Stimulated activated CD4-positive, alpha-beta T cell treated with anti-CD3 and anti-CD28 coated beads, Interleukin-15, amount 100 ng/mL, for 1 hour (primary cell): ENCODE measurements at places on chromosomes 7 and 10.

GRCh38 chr7:7237978-7238267, 55.6 kb downstream of the C1GALT1 start:
- no peak for DNase-seq

DNA sequence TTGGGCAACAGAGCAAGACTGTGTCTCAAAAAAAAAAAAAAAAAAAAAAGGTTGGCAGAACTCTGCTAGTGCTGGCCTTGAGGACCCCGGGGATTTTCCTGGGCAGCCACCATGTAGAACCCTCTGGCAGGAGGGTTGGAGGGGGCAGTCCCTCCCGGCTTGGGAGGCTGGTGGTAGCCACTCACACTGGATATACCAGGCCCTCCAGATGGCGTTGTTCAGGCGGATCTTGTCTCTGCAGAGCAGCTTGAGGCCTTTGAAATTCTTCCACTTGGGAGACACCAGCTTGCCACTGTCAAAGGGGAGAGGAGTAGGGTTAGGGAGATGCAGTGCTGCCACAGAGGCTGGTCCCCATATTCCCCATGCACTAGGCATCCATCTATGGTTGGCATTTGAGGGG, 8.4 kb downstream of the MLXIPL start:
- DNase-seq = no peak

DNA sequence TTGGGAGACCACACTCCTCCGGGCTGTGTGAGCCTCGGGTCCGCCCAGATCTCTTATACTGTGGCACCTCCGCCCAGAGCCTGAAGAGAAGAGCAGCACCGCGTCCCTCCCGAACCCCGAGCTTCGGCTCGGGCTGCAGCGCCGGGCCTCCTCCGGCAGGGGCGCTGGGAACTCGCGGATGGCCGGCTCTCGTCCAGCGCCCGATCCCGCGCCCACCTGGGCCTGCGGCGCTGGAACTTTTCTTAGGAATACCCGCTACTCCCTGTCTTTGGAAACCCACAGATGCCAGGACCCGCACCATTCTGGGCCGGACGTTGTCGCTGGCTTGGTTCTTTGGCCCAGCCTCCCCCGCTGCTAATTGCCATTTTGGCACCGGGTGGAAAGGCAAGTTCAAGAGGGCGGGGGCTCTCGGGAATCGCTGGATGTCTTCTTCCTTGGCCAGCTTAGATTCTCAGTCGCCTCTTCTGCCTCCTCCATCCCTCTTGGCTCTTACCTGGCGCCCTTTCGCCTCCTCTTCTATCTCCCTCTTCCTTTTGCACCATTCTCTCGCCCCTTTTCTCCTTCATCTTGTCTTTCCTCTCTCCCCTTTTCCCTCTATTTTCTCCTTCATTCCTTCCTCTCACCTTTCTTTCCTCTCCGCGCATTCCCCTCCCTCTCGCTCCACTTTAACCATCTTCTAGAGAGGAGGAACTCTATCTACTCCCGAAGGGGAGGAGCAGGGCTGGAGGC, 2.1 kb upstream of the SORCS3 start:
- no peak for DNase-seq

DNA sequence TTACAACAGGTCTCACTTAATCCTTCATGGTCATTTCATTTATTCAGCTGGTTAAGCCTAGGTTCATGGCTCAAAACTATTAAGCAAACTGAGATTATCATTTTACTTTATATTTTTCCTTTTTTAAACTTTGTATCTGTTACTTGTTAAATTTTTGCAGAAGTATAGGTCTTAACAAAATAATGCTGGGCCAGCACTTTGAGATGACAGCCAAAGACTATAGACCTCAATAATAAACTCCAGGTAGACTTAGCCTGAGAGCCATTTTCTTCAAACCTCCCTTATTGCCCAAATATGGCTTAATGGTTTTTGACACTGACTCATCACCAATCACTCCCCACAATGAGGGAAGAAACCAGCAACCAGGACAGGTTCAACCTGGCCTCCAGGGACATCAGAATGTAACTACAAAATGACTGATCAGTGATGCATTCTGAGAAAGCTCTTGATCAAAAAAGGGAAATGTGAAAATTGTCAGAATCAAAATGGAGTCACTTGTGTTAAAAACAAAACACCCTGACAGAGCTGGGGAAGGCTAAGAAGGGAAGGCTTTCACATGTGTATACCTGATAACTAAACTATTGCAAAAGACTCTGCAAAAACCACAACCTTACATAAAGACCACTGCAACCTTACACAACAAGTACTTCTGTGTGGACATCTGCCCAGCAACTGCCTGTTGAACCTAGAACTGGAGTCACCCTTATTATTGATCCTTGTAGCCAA, 2.1 kb upstream of the CCDC126 start:
- DNase-seq = no peak

GRCh38 chr7:141460781-141461715, 90.2 kb upstream of the AGK start:
- DNase-seq = no peak

DNA sequence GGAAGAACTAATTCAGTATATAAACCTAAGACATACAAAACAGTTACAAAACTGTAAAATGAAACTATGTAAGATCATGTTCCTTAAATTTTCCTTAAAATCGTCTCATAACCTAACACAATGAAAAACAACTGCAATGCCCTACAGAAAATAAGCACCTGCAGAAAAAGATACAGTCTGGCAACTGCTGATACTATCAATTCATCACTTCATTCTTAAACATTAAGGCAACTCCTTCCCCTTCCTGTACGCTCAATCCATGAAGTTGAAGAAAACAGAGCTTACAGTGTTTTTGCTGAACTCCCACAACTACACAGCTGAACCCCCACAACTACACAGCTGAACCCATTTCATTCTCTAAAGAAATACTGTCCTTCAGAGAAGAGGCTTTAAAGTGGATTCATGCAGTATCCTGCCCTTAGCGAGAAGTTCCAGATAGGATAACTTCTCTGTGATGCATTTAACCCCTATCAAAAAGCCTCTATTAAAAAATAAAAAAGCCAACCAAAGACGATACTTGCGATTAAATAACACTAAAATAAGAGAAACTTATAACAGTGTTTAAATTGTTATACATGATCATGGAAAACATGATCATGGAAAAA, 50.0 kb downstream of the JMJD1C start:
- DNase-seq = no peak

DNA sequence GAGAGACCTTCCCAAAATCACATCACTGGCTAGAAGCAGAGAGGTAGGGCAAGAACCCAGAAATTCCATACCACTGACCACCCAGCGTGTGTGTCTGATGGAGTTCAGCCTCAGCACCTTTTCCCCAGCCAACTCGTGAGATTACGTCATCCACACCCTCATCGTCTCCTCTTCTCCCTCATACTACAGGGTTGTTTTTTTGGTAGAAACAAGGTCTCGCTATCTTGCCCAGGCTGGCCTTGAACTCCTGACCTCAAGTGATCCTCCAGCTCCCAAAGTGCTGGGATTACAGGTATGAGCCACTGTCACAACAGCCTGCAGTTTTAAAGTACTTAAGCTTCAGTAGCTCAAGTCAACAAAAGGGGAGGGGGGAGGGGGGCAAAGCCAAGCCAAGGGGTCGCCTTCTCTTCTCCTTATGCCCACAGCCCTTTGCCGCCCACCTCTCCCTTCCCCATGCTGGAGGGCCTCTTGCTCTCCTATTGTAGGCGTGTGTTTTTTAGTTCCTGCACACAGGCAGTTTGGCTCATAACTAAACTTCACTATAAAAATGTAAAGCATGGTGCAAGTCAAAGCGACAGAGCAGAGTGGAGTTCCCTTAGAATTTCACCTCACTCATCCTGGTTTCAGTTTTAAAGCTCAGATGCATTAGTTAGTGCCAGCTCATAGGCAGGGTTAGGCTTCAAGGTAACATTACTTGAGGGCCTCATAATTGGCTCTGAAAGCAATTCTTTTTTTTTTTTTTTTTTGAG, 5.2 kb upstream of the PRDX3 start:
- no peak for DNase-seq

DNA sequence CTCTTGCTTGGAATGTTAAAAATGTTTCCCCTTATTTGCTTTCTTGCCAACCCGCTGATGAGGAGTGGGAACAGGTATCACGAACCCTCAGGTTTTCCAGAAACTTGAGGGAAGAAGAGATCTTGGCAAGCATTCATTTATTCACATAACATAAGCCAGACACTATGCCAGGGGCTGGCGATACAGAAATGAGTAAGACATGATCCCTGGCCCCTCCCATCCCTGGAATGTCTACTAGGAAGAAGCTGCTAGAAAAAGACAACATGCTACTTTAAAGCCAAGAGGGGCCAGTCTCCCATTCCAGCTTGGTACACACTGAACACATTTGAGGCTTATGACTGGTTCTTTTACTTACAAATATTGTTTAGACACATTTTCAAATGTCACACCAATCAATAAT, 26.4 kb downstream of the SLC35B4 start:
- DNase-seq = no peak

- DNase-seq = no peak
These were observed 9.5 kb upstream of the ING3 start for GRCh38 chr7:120941064-120941463.

DNA sequence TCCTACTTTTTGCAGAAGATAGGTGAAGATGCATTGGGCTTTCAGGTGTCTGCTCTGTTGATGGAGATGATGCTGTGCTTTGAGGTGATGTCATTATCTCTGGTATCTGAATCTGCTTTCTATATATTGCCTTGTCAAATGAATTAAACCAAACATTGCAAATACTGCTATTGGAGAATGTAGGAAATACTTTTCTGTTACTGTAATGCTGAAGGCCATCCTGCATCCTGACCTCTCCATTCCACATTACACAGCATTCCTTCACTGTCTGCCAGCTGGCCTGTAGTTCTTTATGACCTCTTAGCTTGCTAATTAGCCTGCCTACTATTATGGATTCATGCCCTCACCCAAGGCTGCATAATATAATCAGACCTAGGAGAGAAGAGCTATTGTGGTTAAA, 73.2 kb downstream of the VCL start:
- DNase-seq = no peak

GRCh38 chr10:123295644-123296043, 141.4 kb downstream of the BUB3 start:
- no peak for DNase-seq

DNA sequence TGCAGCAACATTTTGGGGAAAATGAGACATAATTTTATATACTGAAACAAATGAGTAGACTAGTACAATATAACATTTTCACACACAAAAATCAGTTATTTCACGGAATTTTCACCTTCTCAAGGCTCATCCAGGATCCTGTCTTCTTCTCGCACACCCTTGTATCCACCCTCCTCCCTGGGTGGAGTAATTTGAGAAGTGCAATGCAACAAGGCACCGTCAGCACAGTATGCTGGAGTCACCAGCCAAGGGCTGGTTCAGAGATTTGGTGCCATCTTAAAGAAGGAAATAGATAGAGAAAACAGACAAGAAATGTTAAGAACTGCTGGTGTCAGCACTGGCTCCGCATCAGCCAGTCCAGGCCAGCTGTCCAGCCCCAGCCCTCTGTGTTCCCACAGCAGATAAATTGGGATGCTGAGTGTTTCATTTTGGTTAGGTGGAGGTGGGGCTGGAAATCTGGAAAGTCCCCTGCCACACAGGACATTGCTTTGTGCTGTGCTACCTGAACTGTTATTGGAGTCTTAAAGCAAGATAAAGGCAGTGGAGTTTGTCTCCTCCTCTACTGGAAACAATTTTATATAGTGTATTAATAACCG, 176.1 kb downstream of the ABCA13 start:
- DNase-seq = no peak

GRCh38 chr7:46259947-46260346, 338.9 kb upstream of the IGFBP3 start:
- DNase-seq = no peak

- DNase-seq = no peak
These were observed 144.2 kb upstream of the VSTM2A start for GRCh38 chr7:54397836-54398612.

DNA sequence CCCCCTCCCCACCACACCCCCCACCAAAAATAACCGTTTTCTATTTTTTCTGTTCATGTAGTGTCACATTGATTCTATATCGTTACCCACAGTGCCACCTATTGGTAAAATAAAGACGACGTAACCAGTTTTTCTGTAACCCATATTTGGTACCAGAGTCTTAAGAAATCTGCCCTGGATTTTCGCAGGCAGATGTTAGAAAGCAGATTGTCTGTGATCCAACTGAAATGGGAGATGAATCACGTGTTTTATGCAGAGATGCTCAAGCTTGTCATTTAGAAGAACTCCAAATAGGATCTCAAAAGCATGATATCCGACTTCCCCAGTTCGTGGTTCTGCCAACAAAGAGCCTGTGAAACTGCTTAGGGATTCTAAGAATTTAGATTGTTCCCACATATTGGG, 261.1 kb upstream of the CSTF2T start:
- no peak for DNase-seq

- no peak for DNase-seq
These were observed 951.6 kb upstream of the ZNF722 start for GRCh38 chr7:63047061-63047460.

DNA sequence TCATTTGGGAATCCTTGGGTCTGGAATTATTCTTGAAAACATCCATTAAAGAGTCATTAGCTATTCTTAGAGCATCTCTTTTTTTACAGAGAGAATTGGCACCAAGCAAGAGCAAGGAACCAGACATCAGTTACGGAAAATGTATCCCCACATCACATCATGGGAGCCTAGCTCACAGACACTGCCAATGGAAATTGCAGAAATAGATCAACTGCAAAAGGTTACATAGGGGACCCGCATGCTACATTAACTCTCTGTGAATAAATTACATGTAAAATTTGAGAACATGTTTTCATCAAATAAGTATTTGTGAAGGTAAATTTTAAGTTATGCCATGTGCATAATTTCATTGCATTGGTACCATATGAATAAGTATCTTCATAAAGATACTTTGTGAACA, 224.8 kb downstream of the ZNF248 start:
- no peak for DNase-seq

DNA sequence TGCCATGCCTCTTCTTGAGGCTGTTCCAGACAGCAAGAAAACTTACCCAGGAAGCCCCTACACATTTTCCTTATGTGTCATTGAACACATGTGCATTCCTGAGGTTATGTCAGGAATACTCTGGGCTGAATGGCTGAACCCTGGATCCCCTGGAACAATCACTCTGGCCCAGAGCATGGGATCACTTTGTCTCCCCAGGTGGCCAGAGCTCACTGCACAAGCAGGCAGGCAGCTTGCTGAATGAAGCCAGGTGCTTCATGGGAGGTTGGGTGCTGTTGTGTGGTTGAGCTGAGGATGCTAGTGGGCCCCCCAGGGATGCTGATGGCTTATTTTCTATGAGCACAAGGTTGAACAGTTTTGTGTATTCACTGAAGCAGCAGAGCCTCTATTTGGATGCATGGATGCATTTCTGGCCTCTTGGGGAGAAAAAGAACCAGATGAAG, 54.7 kb upstream of the NPTX2 start:
- no peak for DNase-seq

DNA sequence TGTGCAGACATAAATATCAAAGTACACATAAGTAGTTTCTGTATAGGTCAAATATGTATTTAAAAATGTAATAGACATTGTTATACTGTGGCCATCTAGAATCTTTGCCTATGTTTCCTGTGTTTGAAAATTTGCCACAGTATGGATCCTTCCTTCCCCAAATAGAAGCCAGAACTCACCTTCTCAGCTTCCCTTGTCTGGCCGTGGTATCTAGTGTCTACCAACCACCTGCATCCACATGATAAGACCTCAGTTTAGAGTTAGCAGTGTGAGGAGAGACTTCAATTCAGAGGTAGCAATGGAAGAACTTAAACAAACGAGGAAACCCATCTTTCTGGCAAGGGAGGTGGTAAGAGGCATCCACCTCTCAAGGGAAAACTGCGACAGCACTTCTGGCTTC, 4.9 kb downstream of the TRDMT1 start:
- no peak for DNase-seq
